Left renal cortex interstitium (tissue), 4 donors: ENCODE measurements at places on chromosomes 12 and 14. TPM values are rescaled to one million over a fixed set of nuclear protein-coding genes. Genes with fewer than 3 reads are reported as not detected.

The GPX2 gene
- 2.4 TPM for polyA plus RNA-seq

The RND1 gene
- polyA plus RNA-seq: 3.5 TPM

The AMIGO2 gene
- polyA plus RNA-seq: 37.5 TPM

The OVCH1 gene
- 0.31 TPM for polyA plus RNA-seq

The TGM1 gene
- 3.4 TPM for polyA plus RNA-seq

The TMEM52B gene
- polyA plus RNA-seq: 169 TPM

The SPATS2 gene
- polyA plus RNA-seq: 41.3 TPM
